ENCODE measurements at places on chromosomes 16 and 17.

DNA sequence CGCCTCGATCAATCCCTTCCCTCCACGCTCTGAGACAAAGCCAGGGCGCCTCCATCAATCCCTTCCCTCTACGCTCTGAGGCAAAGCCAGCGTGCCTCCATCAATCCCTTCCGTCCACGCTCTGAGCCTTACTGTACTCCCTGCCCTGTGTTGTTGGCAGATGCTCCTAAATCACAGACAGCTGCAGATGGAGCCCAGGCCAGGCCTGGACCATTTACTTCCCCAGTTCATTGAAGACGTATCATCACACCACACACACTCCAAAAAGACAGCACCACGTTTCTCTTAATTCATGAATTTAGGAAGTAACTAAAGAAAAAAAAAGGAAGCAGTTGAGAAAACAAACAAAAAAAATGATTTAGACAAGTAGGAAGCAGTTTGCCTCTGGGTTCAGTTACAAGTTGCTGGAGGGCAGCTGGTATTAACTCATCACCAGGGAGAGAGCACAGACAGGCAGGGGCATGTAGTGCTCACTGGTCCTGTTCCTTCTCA, 7.4 kb upstream of the CD300LD start:
- no peak for DNase-seq

GRCh38 chr16:67430504-67430976, 381 bp upstream of the HSD11B2 start:
- no peak for DNase-seq

DNA sequence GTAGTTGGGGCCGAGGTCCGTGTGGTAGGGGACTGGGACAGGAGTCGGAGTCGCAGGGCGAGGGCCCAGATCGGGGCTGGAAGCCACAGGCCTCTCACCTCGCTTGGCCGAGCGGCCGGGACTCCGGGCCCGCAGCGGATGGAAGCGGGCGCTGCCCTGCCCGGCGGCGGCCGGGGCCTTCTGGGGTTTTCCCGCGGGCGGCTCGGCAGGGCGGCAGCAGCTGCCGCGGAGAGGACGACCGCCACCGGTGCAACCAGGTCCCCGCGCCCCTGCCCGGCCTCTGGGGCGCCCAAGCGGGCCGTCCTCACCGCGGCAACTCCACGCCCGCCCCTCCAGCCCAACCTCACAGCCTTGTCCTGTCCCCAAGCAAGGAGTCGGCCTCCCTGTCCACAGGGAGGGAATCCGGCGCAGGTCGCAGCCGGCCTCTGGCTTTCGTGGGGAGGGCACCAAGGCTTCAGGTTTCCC, 15.6 kb upstream of the UTP6 start:
- DNase-seq = no peak

DNA sequence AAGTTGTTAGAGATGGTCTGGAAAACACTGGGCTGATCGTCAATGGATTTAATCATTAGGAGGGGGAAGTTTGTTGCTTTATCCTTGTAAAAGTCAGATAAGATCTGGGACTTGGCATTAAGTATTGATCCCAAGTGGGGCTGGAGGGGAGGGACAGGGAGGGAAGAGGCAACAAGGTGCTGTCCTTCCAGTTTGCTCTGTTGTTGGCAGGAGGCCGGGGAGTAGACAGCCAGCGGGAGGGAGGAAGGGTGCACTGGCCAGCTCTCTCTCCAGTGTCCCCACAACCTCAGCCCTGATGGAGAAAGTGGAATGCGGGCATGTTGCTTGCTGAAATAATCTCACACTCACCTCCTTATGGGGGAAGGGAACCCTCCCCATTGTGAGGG, 210.2 kb downstream of the CCDC182 start:
- DNase-seq = no peak

GRCh38 chr17:39722965-39723848, 7.1 kb downstream of the MIEN1 start:
- DNase-seq = no peak

- no peak for DNase-seq
Observed at GRCh38 chr16:73951481-73951880, 345.1 kb upstream of the PSMD7 start.

- no peak for DNase-seq
Observed at GRCh38 chr17:27669136-27669535, 38.1 kb downstream of the LGALS9 start.

DNA sequence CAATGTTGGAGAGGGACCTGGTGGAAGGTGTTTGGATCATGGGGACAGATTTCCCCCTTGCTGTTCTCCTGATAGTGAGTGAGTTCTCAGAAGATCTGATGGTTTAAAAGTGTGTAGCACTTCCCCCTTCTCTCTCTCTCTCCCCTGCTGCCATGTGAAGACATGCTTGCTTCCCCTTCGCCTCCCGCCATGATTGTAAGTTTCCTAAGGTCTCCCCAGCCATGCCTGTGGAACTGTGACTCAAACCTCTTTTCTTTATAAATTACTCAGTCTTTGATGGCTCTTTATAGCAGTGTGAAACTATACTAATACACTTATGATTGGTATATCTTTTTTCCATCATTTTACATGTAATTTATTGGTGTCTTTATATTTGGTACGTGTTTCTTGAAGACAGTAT, 13.4 kb downstream of the ADGRG5 start:
- no peak for DNase-seq

DNA sequence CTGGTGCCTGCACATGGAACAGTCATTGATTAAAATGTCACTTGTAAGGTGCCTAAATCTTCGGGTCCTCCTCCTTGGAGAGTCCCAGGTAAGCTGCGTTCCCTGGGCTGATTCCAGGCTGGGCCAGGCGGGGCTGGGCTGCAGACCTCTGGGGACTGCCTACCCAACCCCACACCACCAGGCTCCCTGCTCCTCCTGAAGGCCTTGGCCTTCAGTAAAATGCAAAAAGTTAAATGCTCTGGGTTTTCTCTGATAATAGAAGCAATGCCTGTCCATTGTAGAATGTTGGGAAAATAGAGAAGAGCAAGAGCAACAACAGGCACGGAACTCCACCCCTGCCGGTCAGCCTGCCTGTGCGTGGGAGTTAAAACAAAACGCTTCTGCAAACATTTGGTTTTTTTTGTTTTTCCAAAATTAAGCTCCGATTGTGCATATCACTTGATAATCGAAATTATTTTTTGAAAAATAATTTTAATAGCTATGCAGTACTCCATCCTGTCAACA, 363.9 kb downstream of the SEC14L1 start:
- DNase-seq = no peak

- DNase-seq = no peak
Observed at GRCh38 chr17:66511135-66511534, 208.7 kb downstream of the PRKCA start.

DNA sequence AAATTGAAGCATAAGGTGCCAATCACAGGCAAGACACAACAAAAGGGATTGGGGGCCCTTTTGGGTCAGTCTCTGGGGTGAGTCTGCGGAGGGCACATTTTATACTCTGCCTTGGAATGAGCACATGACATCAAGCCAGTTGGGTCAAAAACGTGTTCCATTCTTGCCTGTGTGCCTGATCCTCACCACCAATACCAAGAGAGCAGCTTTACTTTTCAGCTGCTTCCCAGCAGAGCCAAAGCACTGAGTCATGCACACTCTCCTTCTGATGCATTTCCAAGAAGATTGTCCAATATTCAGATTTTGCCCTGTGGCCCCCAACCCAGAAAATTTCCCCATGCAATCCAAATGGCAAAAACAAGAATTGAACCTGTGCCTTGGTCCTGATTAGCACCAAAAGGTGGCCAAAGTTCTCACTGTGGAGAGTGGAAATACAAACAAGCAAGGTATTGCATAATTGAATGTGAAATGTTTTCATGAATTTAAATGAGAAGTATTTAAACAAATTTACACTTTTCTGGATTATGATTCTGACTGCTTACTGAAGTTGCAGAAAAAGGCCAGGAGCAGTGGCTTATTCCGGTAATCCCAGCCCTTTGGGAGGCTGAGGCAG, 217.8 kb upstream of the SOX9 start:
- no peak for DNase-seq

- no peak for DNase-seq
Observed at GRCh38 chr16:82175627-82176026, 5.6 kb upstream of the MPHOSPH6 start.

GRCh38 chr16:4249530-4250308, 7.8 kb upstream of the SRL start:
- no peak for DNase-seq

DNA sequence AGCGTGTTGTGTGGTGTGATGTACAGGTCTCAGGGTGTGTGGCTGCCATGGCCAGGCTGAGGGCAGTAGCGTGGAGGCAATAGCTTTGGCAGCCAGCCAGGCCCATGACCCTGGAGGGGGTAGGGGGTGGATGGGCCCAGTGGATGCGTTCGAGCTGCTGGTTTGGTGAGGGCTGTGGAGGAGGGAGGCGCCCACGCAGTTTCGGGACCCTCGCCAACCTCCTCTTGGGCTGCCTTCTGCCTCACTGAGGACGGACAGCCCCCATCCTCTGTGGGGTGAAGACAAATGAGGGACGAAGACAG, 238.6 kb upstream of the GSE1 start:
- no peak for DNase-seq

GRCh38 chr16:30934827-30935557, 11.6 kb downstream of the FBXL19 start:
- DNase-seq = no peak

DNA sequence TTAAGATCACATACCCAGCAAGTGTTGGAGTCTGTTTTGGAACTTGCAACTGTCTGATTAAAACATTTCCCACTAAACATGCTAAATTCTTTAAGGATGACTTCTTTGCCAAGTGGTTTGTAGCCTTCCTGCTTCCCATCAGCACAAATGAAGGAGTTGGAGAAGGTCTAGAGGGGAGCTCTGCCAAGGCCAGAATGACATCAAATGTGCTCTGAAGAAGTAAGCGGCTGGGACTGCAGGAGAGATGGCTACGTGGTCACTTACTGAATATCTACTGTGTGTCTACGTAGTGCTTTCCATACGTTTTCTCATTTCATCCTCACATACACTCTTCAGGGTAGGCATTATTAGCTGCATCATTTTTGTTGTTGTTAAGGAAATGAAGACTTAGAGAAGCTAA, 135.7 kb upstream of the NLRP1 start:
- no peak for DNase-seq

GRCh38 chr16:73319261-73319660, 271.3 kb upstream of the ZFHX3 start:
- DNase-seq = no peak

DNA sequence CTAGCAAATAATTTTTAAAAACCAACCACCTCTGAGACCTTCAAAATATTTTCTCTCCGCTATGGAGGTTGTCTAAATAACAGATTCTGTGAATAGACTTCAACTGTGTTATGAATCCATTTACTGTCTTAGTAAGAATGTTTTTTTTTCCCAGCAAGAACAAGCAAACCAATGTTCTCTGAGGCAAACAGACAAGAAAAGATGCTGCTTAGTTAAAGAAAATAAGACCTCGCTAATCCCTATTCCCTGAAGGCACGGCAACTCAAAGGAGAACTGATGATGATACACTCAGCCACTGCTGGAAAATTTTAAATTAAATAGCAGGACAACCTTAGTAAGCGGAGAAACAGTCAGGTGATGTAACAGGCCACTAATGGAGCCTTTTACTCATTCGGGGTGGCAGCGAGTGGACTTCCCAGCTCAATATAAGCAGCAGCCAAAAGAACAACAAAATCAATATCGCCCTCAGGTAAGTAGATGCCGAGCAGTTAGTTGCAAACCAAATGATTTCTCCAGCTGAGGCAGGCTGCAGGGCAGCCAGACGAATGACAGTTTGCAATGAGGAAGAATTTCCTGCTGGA, 81.8 kb downstream of the CPPED1 start:
- no peak for DNase-seq

GRCh38 chr17:64504769-64505339, 1.2 kb downstream of the DDX5 start:
- no peak for DNase-seq

GRCh38 chr16:54652201-54652770, 278.4 kb upstream of the IRX5 start:
- DNase-seq = no peak

- no peak for DNase-seq
Observed at GRCh38 chr16:18829251-18829650, 27.9 kb upstream of the ARL6IP1 start.

Measured in effector memory CD8-positive, alpha-beta T cell (primary cell).